ENCODE measurements at places on chromosomes 2 and 18. TPM values are rescaled to one million over a fixed set of nuclear protein-coding genes. Genes with fewer than 3 reads are reported as not detected.

GRCh38 chr2:147714582-147714981 is 130.2 kb upstream of the ACVR2A start:
- no peak for DNase-seq

DNA sequence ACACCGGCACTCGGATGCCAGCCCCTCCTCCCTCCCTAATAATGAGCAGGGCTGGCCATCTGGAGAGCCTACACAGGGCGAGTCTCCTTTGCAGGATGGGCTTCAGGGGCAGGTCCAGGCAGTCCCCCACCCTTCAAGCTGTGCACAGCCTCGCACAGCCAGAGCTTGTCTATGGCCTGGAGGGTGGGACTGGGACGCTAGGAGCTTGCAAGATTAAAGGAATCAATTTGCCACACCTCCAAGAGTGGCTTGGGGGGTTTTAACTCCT is 43.9 kb upstream of the OTOF start:
- no peak for DNase-seq

GRCh38 chr2:55268288-55268906 is 634 bp downstream of the MTIF2 start:
- DNase-seq = no peak

DNA sequence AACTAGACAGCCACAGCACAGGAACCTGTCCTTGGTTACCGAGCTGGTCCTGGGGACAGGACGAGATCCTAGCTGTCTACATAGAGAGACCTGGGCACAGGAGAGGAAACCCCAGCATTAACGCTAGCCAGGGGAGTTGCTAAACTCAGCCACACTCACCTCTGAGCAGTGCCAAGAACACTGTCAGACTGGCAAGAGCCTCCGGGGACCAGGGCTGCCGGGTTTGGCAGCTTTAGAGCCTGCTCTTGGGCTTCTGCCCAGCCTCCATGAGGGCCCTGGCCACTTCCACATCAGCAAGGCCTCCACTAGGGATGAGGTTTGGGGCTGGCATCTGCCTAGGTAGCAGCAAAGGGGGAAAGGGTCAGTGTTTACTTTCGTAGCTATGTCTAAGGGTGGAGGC is 6.7 kb downstream of the TMBIM1 start:
- DNase-seq = no peak

DNA sequence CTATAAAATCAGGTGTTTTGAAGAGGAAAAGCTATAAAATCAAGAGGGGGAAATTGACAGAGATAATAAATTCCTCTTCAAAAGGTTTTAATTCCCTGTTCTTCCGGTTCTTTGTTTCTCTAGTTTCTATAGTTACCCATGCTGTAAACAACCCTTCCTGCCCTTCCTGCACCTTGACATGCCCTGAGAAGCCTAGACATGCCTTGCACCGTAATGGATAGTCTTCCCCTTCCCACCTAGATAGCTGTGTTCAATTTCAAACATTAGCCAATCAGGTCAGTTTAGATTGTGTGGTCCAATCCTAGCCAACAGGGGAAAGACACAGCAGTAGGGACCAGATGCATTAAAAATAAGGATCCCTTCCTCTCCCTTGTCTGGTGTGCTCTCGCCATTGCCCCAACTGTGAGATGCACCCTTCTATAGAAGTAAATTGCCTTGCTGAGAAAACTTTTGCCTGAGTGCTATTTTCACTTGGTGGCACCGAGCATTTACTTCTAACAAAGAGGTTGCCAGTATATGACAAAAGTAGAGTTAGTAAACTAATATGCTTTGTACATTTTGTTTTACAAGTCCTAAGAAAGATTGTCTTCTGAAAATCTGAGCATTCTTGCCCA is 27.1 kb downstream of the SULT1C4 start:
- DNase-seq = no peak

GRCh38 chr18:48933578-48934414 is 17.0 kb downstream of the SMAD7 start:
- DNase-seq = no peak

DNA sequence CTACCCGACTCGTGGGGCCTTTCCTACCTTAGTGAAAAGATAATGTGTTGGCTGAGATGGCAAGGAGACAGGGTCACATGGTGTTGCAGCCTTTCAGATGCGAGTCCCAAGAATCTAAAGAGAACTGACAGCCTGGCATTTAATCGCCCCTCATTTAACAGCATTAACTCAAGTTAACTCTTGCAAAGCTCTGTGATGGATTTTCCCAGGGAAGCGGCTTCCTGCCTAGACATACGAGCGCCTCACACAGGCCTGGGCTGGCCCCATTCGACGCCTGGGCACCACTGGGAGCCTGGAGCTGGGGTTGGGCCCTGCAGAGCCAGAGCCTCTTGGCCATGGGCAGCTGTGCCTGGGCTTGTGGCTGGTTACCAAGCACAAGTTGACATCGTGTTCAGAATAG is 140.8 kb downstream of the SEPTIN10 start:
- no peak for DNase-seq

GRCh38 chr2:182167882-182168281 is 182.2 kb downstream of the PPP1R1C start:
- no peak for DNase-seq

GRCh38 chr2:209307161-209308001 is 116.5 kb upstream of the MAP2 start:
- DNase-seq = no peak

DNA sequence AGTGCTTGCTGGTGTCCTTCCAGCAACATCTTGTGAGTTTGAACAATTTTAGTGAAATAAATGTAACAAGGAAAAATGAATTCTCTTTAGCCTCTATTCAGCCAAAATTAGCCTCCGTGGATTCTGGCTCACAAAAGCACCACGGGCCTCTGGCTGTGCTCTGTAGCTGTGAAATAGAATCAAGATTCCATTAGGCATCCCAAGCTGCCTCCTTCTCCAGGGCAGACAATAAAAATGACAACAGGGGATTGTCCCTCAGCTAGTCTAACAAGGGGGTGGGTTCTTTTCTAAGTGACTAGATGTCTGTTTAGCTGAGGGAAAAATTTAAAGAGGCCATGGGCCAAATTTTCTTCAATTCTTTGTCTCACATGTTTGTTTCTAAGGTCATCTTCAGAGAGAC is 254.7 kb upstream of the FIGN start:
- DNase-seq = no peak

GRCh38 chr2:232838406-232838874 is 31.6 kb upstream of the SNORC start:
- no peak for DNase-seq

DNA sequence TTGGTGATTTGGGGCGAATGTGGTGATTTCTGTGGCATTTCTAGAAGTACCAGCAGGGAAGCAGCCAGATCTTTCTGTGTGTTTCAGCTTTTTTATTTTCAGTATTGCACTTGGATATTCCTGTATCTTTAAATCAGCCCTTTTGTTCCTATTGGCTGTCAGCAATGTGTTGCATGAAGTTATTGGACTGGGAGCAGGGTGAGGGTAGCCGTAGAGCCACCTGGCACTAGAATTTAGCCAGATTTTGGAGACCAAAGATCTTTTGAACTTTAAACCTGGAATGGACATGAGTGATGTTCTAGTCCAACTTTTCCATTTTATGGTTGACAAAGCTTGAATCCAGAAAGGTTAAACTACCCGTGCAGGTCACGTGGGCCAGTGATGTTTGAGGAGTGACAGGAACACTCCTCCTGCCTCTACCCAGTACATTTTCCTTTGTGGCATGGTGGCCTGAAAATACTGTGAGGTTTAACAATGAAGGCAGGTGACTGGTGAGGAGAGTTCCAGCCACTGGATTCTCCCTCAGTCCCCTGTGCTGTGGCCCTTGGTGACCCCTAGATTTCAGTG is 122.3 kb downstream of the NEDD4L start:
- no peak for DNase-seq

- DNase-seq = no peak
Observed at GRCh38 chr2:105912081-105912480, 167.4 kb downstream of the NCK2 start.

- no peak for DNase-seq
Observed at GRCh38 chr2:225415341-225415740, 15.8 kb downstream of the NYAP2 start.

DNA sequence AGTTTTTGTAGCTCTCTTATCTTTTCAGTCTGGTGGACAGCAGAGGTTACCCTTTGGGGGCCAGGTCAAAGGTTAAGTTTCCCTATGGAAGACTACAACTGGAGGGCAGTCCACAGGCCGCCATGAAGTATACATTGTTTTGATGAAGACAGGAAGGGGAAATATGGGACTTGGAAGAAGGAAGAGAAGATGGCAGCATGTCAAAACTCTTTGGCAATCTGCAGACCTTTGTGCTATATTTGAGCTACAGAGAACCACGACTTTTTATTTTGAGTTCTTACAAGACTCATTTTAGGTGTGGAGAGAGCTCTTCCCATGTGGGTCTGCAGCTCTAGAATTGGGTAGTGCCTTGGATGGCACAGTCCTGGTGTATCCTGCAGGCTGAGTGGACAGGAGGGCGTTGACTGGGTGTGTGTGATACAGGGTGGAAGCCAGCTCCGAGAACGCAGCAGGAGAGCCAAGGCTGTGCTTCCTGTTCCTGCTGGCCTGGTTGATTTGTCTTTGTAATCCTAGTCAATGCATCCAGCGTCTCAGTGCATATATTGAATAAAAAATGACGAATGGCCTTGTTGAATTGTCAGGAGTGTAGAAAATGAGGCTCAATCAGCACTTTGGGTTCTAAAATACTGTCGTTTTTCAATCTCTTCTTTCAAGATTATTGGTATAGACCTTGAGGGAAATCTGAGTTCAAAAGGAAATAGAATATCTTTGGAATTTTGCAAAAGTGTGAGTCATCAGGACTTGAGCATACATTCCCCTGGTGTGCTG is 11.5 kb downstream of the ITGA6 start:
- DNase-seq = no peak

- DNase-seq = no peak
Observed at GRCh38 chr2:11855064-11855760, 108.8 kb downstream of the LPIN1 start.

DNA sequence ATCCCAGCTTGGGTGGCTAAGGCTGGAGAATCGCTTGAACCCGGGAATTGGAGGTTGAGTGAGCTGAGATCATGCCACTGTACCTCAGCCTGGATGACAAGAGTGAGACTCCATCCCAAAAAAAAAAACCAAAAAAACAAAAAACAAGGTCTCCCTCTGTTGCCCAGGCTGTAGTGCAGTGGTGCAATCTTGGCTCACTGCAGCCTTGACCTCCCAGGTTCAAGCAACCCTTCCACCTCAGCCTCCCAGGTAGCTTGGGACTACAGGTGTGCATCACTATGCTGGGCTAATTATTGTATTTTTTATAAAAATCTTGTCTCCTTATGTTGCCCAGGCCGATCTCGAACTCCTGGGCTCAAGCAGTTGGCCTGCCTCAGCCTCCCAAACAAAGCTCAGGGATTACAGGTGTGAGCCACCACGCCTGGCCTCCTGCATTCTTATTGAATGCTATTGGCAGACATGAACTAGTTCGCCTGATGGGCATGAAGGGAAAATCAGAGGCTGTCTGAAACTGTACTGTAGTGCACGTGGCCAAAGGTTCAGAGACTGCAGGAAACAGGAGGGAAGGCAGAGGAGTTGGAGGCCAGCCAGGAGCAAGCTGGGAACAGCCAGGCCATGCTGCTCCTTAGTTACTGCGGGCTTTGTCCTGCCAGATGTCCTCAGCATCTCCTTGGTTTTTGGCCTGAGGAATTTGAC is 16.0 kb upstream of the ASXL2 start:
- peak; percentile 57 for DNase-seq

DNA sequence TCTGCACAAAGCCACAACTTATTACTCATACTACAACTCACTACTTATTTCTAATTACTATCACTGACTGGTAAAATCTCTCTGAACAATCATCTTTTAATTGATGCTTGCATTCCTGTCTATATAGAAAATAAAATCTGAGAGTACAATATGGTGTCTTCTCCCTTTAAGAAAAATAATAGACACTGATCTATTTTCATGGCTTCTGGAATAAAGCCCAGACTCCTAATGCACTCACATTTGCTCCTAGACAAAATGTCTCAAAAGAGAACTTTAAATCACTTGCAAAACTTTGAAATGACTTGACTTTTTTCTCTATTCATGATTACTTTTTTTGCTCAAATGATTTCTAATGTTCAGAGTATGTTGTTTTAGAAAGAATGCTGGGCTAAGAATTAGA is 28.7 kb downstream of the ESCO1 start:
- no peak for DNase-seq

DNA sequence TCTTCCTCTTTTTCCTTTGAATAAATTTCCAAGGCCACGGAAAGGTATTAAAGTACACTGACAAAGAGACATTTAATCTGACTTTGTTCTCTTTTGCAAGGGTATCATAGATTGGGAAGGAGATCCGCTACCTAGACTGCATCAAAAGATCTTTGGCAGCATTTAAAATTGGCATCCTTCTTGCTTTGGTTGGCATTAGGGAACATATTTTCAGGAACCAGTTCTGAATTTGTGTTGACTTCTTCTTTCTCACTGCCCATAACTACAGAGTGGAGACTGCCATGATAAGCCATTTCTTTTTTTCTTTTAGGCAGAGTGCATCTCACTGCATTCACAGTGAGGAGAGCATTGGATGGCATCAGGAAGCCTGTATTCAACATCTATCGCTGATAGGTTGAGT is 83.4 kb downstream of the DOCK10 start:
- no peak for DNase-seq

DNA sequence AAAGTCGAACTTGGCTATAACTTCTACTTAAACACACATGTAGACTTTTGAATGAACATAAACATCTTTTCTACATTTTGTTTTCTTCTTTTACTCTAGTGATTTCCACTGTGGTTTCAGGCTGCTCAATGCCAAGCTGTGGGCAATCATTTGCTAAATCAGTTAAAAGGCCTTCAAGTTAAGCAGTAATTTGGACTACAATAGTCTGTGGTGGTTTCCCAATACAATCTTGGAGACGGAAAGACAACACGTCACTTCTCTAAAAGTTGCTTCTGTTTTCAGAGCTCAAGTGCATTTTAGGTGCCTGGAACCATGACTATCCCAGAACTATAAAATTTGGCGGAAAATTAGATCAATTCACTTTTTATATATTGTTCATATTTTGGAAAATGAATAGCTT is 69.4 kb downstream of the TXNL1 start:
- DNase-seq = no peak

GRCh38 chr18:48191494-48191893 is 217.7 kb downstream of the ZBTB7C start:
- no peak for DNase-seq

DNA sequence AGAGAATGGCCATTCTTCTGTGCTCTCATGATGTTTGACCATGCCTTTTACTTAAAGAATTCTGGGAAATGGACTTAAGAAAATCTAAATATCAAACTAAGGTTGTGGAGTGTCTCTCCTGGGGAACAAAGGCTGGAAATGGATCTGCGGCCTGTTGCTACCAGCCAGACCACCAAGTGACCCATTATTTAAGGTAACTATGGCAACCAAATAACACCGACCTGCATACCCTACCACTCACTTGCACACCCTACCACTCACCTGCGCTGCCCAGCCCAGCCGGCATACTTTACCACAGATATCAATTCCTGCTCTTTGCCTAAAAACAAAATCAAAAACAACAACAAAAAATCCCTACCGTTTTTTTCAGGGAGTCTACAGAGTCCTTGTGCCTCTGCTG is 203.2 kb downstream of the NBAS start:
- DNase-seq = no peak

The DNAJC5G gene
- total RNA-seq = not detected

The PROM2 gene
- 107 TPM for total RNA-seq

The CAPN14 gene
- 0.83 TPM for total RNA-seq

The FNDC4 gene
- 2.6 TPM for total RNA-seq

The EIF2B4 gene
- total RNA-seq = 63.7 TPM

The SAG gene
- total RNA-seq = not detected

The SLC39A6 gene
- total RNA-seq = 91.4 TPM

The SIX2 gene
- total RNA-seq = not detected

The DNMT3A gene
- 7.1 TPM for total RNA-seq

The CDH19 gene
- 8.2 TPM for total RNA-seq
